ENCODE measurements at places on chromosomes 6 and 20.

DNA sequence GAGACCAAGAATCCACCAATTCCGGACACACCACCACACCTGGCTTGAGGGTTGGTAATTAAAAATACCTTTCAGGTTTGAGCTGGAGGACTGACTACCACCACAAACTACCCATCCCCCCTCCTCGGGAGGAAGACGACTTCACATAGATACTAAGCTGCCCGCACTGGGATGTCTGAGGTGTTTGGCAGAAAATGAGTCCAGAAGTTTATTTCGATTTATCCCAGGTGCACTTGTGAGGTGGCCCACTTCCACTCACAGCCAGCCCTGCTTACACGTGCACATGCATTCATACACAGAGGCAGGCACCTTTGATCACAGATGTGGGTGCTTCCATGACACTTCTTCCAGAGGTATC is 187.1 kb downstream of the ID4 start:
- no peak for DNase-seq

DNA sequence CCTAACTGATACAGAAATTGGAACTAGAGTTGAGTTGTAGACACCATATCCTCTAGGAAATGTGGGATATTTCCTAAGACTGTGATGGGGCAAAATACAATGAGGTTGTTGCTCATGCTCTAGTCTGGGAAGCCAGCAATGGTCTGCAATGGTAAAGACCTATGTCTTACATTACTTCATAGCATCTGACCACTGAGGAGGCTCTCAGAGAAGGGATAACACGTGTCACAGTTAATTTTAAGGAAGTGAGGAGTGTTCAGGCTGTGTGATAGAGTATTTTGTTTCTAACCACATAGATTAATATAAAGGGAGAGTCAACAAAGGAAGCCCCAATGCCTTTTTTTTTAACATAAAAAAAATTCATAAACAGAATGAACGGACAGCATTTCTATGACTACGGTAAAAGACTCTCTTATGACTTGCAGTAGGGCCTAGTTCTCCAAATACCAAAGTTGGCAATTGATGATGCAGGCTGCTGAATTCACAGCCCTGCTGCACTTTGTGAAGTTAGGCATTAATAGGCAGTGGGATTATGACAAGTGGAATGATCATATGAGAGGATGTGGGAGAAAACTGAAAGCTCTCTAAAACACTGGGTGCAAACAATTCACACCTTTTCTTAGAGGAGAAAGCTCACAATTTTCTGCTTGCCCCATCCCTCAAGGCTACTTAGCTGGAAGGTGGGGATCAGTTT is 13.7 kb downstream of the KCNS1 start:
- no peak for DNase-seq

DNA sequence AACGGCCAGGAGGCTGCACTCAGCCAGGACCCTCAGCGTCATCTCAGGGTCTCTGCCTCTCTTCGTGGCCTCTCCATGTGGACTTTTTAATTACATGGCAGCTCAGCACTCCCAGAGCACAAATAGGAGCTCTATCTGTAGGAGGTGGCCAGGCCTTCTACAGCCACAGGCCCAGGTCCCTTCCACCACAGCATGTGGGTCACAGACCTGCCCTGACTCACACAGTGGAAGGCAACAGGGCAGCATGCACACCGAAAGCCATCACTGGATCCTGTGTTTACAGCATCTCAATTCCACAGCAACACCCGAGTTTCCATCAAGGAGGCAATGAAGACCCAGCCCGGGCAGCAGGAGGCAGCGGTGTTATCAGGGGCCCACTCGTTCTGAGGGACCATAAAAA is 65.8 kb upstream of the CD93 start:
- no peak for DNase-seq

DNA sequence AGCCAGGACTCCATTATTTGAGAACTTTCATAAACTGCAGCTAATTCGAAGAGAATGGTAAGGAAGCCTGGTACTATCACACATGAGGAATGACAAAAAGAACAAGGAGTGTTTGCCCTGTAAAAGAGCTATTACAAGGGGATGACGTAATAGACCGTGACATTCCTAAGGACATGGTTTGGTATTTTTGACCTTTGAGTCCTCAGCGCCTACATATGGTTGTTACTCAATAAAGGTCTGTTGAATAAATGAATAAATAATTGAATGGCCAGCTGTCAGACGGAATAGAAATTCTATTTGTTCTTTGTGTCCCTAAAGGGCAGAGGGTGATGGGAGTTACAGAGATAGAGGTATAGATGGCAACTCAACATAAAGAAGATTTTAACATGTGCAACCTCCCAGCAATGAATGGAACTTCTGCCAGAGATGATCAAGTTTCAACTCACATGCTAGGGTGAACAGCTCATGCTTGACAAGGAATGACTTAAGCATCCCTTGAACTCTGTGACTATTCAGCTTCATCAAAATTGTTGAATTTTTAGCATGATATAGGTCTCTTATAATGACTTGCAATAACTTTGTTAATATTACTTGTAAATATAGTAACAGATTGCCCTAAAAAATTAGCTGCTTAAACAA is 115.4 kb downstream of the TENT5A start:
- no peak for DNase-seq

- DNase-seq: no peak
Measured at GRCh38 chr6:10695086-10695657, 400 bp downstream of the PAK1IP1 start.

GRCh38 chr6:149897855-149898744 is at the start of gene RAET1E:
TSS of gene RAET1E (minus strand) at chr6:149898113. CDS start at chr6:149890901, 7,212 bp downstream.
- DNase-seq: no peak

DNA sequence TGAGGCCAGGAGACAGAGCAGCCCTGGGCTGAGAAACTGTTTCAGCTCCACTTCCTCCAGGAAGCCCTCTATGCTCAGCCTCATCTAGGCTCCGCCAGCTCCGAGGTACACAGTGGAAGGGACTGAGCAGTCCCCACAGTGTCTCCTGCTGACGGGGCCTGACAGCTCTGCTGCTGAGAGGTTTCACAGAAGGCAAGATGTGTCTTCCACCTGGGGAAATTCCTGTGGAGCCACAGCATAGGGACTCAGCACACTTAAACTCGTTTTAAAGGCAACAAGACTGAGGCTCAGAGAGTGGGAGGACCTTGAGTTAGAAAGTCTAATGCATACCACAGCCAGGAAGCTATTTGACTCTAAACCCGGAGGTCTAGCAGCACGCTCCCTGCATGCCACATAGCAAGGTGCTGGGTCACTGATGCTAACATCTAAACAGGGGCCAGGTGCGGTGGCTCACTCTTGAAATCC is 6.8 kb downstream of the ADA start:
- peak; percentile 44 for DNase-seq

- DNase-seq: no peak
Measured at GRCh38 chr20:39756369-39756768, 794.2 kb downstream of the DHX35 start.

DNA sequence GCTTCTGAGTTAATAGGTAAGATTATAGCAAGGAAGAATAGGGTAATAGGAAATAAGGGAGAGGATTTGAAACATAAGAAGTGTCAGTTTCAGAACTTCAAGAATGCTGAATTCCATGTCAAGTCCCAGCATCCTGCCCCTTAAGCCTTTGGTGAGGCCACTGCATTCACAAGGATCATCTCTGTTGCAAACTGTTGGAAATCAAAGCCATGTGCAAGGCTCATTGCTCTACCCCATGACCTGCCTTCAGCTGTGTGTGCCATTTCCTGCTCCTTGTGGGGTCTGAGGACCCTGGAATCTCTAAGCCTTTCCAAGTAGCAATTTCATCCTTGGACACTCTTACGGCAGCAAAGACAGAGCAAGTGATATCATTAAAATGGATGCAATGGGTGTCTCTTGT is 203.0 kb downstream of the CDC5L start:
- DNase-seq: no peak

DNA sequence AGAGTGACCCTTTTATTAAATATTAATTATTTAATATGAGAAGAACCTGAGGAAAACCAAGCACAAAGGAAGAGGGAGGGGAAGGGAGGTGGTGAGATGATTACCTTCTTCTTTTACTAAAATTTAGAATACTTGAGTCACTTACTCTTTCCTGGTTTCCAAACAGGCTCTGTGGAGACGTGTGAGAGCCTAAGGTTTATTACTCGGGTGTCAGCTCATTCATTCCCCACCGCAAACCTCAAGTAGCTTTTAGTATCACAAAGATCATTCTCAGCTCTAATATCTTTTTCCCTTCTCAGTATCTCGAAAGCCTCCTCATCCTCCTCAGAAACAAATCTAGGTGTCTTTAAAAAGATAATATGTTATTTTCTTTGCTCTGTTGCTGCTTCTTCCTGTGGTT is 497.2 kb upstream of the JARID2 start:
- peak; percentile 57 for DNase-seq

GRCh38 chr6:112480553-112480952 is 133.4 kb downstream of the RFPL4B start:
- no peak for DNase-seq

- no peak for DNase-seq
Measured at GRCh38 chr6:50822078-50822476, 3.4 kb downstream of the TFAP2B start.

GRCh38 chr6:145627451-145627850 is 107.9 kb downstream of the EPM2A start:
- DNase-seq: no peak

DNA sequence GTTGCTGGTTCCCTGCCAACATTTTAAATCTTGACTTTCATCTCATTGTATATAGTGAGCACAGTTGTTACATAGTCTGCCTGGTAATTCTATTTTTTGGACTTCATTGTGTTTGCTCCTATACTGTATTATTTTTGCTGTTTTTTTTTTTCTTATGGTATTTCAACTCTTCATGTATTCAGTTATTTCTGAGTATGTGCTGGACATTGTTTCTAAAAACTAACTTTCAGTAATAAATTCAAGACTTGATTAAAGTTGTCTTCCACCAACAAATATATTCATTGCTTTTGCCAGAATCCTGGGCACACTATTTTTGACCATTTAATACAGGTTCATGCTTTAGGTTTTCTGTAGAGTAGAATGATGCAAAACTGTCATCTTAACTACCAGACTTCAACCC is 698.3 kb downstream of the MAFB start:
- no peak for DNase-seq

DNA sequence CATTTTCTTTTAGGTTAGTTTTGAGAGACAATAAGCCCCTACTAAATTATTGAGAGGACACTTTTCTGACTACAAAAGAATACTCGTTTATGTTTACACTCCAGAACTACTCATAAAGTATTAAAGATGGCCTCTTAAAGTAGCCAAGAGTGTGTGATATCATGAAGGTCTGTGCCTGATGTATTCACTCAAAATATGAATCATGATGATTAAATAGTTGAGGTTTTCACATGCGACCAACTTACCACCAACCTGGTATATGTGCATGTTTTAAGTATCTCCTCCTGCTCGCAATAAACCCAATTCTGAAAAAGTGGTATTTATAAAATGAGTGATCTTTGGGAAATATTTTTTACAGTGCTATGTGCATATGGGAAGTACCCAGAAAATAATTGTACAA is 43.9 kb downstream of the IL20RA start:
- DNase-seq: no peak

GRCh38 chr20:10873026-10873425 is 199.2 kb upstream of the JAG1 start:
- no peak for DNase-seq

DNA sequence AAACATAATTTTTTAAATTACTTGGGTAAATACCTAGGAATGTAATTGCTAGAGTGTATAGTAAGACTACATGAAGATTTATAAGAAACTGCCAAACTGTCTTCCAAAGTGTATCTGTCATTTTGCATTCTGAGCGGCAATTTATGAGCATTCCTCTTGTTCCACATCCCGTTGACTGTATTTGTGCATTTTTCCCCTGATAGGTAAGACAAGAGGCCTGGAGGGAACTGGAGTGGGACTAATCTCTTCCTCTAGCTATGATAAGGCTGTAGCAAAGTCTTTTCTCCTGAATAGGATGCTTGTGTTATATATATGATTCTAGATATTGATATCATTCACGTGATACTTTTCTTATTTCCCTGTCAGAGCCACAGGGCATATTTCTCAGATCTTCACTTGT is 1557.5 kb downstream of the GRIK2 start:
- DNase-seq: no peak

DNA sequence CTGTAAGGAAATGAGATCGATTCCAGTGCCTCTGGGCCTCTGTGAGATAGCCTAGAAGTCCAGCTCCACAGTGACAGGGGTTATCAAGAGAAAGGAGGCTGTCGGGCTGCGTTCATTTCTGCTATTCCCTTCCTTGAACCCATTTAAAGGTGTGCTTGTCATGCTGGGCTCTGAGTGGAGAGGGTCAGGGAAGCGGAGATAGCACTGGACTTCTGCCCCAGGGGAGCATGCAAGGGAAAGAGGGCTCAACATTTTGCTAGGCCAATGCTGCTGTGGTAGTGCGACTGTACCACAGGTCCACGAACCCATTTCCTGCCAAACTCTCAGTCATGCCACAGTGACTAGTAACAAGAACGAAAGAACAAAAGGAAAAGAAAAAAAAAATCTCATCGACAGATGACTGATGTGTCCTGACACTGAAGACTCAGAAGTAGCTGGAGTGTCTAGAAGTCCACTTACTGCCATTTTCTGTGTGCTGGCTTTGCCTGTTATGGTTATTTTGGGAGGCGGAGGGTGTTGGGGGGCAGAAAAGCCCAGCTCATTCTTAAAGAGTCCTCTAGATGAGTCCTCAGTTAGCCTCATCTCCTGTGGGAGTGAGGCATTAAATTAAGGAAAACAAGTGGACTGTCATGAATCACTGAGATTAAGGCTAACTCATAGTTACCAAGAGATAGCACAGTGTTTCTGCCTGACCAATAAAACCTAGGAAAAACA is 8.1 kb downstream of the NEDD9 start:
- peak; percentile 50 for DNase-seq

DNA sequence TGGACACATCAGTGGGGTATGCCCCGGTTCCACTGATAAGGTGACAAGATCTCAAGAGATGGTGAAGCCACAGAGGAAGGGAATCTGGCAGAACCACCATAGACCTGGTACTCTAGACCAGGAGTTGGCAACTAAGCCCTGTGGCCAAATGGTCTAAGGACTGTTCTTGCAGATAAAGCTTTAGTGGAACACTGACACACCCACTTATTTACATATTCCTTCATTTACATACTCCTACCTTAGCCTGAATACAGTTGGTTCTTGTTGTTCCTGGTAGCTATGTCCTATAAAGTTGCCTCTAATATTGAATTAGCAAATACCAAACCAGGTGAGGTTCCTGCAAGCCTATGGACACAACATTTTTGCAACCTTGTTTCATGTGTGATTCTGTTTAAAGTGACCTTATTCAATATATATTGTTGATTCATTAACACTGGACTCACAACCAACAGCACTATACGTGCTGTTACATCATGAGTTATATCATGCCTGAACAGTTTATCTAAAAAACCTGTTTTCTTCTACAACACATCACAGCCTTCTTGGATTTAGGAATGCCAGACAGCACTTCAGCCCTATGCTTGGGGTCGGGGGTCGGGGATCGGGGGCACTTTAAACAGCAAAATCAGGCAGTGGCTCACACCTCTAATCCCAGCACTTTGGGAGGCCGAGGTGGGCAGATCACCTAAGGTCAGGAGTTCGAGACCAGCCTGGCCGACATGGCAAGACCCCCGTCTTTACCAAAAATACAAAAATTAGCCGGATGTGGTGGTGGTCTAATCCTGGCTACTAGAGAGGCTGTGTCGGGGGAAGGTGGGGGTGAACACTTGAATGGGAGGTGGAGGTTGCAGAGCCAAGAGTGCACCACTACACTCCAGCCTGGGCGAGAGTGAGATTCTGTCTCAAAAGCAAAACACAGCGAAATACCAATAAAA is 2.5 kb downstream of the CCDC167 start:
- no peak for DNase-seq

Measured in stimulated activated CD4-positive, alpha-beta T cell treated with anti-CD3 and anti-CD28 coated beads, Interleukin-4, amount 100 ng/mL, for 24 hours (primary cell).